ENCODE measurements at places on chromosomes 7 and 10.

GRCh38 chr10:110790913-110791506 is 80.7 kb upstream of the PDCD4 start:
- DNase-seq, result no peak

GRCh38 chr10:55628260-55628701 is 732.8 kb downstream of the ZWINT start:
- peak; percentile 34 for DNase-seq

- no peak for DNase-seq
Measured at GRCh38 chr10:98487649-98488048, 40.9 kb upstream of the HPS1 start.

DNA sequence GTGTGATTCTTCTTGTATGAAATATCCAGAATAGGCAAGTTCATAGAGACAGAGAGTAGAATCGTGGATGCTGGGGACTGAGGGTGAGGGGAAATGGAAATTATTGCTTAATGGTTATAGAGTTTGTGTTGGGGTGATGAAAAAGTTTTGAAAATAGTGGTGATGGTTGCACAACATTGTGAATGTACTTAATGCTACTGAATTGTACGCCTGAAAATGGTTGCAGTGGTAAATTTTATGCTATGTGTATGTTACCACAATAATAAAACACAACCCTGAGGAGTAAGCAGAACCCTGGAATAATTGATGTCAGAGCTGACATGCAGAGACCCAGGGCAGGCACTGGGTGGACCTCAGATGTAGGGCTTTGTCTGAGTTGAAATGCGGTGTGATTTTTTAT is 57.6 kb downstream of the TACR2 start:
- no peak for DNase-seq

DNA sequence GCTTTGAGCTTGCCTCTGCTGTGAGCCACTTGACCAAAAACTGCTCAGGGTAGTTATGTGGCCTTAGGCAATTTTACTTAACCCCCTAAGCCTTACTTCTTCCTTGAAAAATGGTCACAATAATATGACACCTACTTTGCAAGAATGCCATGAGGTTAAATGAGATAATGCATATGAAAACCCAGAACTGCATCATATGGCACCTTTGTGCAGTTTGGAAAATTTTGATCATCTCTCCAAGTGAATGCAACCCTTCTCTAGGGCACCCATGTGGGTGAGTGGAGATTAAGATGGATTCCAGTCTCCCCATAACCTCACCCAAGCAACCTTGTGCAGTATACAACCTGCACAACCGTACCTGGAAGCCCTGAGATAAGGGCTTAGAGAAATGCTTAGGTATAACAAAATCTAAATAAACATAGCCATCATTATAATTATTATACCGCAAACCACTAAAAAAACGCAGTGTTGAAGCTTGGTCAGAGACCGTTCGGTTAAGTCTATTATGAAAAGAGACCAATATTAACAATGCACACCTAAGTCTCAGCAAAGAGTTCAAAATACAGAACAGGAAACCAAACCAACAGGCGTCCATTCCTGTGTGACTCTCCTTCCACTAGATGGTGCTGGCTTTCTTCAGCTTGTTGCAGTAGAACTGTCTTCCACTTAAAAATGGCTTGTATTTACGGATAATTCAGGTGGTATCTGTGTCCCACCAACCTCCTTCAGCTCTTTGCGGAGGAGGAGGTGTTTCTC is 21.0 kb upstream of the ASB15 start:
- DNase-seq, result peak; percentile 10

GRCh38 chr7:25303281-25304181 is 75.2 kb upstream of the NPVF start:
- DNase-seq, result no peak
